ENCODE measurements at places on chromosomes 5 and 9.

DNA sequence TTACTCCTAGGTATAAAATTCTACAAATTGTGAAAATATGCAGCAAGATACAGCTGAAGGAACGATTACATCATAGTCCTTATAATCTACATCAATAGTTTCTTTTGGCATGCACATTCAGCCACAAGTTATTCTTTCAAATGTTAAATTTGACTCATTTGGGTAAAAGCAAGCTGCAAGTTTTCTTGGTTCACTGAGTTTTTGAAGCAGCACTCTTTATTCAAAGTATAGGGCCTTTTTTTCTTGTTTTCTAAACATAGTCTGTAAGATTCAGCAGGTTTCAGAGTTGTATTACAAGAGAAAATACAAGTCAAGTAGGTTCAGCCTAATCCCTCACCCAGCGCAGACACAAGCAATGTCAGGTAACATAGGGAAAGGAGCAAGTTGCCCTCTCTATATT is 981.5 kb downstream of the PTPRD start:
- no peak for DNase-seq

DNA sequence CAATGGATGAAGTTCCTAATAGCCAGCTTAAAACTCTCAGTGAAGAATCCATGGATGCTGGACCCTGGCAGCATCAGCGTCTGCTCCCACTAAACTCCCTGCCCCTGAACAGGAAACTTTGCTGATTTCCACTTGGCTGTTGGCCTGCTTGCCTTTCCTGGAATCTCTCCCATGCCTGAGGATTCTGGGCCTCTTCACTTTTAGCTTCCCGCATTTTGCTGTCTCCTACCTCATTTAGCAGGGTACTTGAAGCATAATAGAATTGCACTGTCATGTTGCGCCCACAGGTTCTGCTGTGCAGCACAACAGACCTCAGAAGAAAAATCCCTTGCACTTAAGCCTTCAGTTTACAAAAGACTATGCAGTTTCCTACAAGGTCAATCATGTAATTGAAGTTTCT is 127.6 kb downstream of the DROSHA start:
- no peak for DNase-seq

DNA sequence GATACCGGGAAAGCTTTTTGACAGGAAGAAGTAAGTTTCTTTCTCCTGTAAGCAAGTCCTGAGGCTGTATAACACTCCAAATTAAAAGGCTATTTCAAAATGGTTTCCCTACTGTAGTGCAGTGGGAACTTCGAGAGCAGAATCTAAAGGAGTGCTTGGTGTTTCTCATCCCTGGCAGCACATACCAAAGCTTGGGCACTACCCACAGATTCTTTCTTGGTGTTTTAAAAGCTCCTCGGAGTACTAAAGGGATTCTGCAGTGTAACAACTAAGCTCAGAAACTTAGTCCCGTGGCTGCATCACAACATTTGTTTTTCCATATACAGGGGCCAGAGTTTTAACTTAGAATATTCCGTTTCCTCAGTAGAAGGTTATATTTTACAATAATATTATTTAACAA is 5.6 kb upstream of the APC start:
- no peak for DNase-seq

DNA sequence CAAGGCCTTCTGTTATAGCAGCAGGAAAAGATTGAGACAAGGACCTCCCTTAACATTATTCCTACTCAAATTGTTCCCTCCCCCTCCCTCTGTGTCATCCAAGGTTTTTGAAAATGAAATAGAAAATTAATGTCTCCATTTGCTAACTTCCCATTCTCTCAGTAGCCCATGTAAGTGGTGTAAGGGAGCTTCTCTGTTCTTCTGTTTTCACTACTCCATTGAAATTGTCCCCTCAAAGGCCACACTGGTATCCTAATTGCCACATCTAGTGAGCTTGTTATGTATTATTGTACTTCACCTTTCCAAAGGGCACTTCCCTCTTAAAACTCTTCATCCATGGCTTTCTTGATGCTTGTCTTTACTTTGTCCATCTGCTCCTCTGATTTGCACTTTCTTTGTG is 131.2 kb upstream of the PIK3R1 start:
- DNase-seq = no peak

DNA sequence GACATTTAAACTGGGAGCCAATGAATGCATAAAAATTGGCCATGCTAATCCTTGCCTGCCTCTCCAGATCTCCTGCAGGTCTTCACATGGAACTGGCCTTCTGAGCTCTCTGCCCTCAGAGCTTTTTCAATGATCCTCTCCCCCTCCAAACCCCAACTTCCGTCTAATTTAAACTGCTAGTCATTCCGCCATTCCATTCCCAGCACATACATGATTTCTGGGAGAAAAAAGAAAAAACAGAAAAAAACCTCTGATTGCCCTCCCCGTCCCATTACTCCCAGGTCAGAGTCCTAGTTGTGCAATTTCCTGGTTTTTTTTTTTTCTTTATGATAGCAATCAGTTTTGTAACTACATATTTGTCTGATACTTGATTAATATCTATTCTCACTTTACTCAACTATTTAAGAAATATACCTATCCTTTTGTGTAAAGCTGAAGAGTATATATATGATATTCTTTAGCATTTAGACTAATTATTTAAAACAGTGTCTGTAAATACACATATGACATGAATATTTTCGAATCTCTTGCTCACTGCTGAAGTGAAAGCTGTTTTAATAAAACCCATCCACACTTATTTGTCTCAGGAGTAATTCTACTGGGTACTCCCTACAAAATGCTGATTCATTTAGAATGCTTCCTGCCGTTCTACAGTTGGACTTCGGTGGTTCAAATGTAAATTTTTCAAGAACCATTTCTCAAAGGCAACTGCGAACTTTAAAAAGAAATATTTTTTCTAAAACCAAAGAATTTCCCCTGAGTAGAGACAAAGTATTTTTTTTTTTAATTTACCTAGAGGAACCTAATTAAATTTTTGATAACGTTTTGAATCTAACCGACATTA is 1.6 kb downstream of the HINT1 start:
- DNase-seq = peak; percentile 67

- DNase-seq = no peak
Observed at GRCh38 chr9:16651446-16651964, 219.0 kb downstream of the BNC2 start.

GRCh38 chr9:123120131-123120530 is 86.7 kb downstream of the GPR21 start:
- DNase-seq = no peak

DNA sequence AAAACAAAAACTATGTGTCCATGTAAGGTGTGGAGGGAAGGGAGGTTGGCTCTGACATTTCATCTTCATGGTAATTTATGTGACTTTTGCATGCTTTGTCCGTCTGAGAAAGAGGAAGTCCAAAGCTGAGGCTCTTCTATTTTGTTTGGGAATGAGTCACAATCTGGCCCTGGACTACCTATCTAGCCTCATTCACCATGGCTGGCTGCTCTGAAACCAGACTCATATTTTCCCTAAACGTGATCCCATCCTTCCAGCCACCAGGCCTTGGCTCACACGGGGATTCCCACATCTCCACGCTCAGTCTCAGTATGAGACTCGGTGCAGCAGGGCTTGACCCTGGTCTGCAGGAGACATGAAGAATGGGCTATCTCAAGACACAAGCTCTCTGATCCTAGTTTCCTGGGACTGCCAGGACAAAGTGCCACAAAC is 672.8 kb downstream of the ACTL7B start:
- no peak for DNase-seq

GRCh38 chr5:43802651-43803050 is 199.7 kb downstream of the NNT start:
- DNase-seq = no peak

GRCh38 chr5:171363846-171364245 is 23.8 kb upstream of the NPM1 start:
- no peak for DNase-seq

GRCh38 chr9:123998970-123999621 is 12.5 kb upstream of the LHX2 start:
- DNase-seq = no peak

GRCh38 chr5:1514027-1514818 is 9.5 kb downstream of the LPCAT1 start:
- DNase-seq = no peak

- DNase-seq = no peak
Observed at GRCh38 chr9:20728493-20729220, 44.6 kb downstream of the FOCAD start.

GRCh38 chr5:179680014-179680779 is 637 bp downstream of the CBY3 start:
- DNase-seq = peak; percentile 40

DNA sequence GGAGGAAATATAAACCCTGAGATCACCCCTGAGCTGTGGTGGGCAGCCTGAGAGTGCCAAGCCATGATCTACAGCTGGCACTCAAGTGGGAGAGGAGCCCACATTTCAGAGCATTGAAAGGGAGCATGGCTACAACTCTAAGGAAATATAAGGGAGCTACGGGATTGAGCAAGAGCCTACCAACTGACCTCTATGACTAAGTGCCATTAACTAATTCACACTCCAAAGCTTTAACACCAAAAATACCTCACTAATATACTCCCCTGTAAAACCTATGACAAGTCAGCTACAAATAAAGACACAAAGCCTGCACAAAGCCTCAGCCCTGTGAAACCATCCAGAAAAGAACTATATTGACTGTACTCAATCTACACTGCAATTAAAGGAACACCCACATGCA is 286.8 kb upstream of the RPS23 start:
- no peak for DNase-seq

DNA sequence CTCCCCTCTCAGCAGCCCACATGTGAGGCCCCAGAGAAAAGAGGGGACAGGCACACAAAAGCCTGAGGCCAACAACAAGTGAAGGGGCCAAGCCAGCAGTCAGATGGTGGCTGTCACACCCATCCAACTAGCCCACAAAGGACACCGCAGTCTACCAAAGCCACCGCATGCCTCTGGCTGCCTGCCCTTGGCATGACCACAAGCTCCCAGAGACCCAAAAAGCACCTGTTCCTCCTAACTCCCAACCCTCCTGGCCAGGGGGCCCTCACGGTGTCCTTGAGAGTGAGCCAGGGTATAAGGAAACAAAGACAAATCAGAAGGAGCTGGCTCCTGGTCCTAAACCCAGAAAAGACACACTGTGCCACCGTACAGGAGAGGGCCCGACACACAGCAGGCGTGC is 77.8 kb upstream of the LRRTM2 start:
- no peak for DNase-seq

- DNase-seq = no peak
Observed at GRCh38 chr9:88233091-88233490, 94.8 kb upstream of the SPATA31C2 start.

DNA sequence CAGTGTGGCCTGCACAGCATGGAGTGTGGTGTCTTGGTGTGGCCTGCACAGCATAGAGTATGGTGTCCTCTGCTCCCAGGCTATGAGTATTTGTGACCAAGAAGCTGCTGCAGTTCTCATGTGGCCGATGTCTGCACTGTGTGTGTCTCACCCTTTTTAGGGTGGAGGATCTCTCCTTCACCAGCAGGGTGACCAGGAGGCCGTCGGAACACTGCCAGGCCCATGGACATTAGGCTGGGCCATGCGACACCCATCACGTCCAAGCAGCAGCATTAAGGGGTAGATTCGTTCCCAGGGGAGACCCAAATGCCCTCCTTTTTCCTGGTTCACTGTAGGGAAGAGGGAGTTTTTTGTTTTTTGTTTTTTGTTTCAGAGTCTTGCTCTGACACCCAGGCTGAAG is 115.3 kb upstream of the SPIN1 start:
- DNase-seq = no peak

GRCh38 chr9:95815133-95815532 is 60.4 kb upstream of the ERCC6L2 start:
- DNase-seq = no peak

GRCh38 chr9:131062969-131063368 is 33.4 kb upstream of the AIF1L start:
- DNase-seq = no peak

Measured in HuH-7 (cell line).